Glomerular endothelial cell (primary cell): ENCODE measurements at places on chromosomes 4 and X. TPM values are rescaled to one million over a fixed set of nuclear protein-coding genes. Genes with fewer than 3 reads are reported as not detected.

DNA sequence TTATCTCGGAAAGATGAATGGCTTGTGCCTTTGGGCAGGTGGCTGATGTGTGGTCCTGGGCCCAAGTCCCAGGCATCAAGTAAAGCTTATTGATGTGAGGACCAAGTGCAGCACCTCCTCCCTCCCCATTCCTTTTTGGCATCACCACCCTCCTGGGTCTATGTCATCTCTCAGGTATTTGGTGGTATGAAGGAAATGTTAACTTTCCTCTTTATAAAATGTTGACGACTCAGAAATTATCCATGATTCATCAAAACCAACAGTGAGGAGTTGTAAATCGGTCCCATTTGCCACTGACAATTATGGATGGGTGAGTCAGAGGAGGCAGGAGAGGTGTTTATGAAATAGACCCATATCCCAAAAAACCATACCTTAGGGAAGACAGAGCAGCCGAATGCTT lies 229.4 kb upstream of the GATB start:
- DNase-seq = no peak

- DNase-seq = peak; percentile 57
Measured at GRCh38 chrX:15310117-15310516, 5.3 kb downstream of the ASB11 start.

- no peak for DNase-seq
Measured at GRCh38 chr4:107265859-107266258, 229.7 kb upstream of the DKK2 start.

DNA sequence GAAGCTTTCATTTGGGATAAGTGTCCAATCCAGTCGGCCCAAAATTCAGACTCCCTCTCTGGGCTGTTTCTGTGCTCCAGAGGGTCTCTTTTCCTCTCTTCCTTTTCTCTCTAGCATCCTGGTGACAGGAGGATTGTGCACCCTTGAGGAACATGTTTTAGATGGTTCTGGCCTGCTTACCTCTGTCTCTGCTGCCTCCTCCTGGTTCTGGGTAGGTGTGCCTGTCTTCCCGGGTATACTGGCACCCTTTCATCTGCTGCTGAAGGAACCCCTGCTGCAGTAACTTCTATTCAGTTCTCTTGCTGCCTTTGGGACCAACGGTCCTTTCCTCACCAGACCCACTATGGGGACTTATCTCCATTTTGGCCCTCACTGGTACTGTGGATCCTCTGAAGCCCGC lies 53.2 kb downstream of the HMGB2 start:
- no peak for DNase-seq

GRCh38 chr4:76779740-76780459 lies 118.0 kb downstream of the SOWAHB start:
- DNase-seq = no peak

- DNase-seq = no peak
Measured at GRCh38 chrX:13482746-13483541, 86.5 kb upstream of the EGFL6 start.

- DNase-seq = no peak
Measured at GRCh38 chr4:168832763-168833575, 177.1 kb downstream of the CBR4 start.

- peak; percentile 97 for DNase-seq
Measured at GRCh38 chr4:41525129-41525528, 12.8 kb upstream of the LIMCH1 start.

DNA sequence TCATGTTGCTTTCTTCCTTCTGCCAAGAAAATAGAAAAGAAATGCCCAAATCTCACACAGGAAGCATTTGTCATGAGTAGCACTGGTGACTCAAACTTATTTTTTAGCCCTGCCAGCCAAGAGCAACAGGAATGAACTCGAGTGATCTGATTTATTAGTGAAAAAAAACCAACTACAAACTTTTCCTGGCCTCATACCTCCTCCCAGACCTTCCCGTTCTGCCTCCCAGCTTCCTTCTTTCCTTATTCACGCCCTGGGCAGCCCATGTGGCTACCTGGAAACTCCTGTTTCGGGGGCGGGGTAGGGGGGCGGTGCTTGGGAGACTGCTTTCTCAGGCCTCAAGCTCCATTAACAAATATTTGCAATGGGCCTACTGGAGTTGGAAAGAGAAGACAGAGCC lies 178.5 kb downstream of the NHS start:
- no peak for DNase-seq

GRCh38 chrX:74593593-74593992 lies 20.8 kb downstream of the RLIM start:
- DNase-seq = no peak

DNA sequence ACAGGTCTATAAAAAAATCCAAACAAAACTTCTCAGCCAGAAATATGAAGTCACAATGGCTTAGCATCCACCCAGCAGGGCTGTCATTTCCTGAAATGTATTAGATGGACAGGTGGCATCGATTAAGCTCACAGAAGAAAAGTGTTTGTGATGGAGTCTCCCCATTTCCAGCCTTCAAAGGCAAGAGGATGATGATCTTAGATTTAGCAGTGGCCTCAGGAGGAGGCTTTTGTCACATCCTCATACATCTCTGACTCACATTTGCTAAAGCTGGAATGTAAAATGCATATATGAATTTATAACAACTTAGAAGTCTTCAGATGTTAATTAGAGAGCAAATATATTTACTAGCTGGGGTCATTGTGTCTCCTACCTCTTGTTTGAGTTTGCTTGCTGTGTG lies 441.9 kb downstream of the SPRY1 start:
- no peak for DNase-seq

DNA sequence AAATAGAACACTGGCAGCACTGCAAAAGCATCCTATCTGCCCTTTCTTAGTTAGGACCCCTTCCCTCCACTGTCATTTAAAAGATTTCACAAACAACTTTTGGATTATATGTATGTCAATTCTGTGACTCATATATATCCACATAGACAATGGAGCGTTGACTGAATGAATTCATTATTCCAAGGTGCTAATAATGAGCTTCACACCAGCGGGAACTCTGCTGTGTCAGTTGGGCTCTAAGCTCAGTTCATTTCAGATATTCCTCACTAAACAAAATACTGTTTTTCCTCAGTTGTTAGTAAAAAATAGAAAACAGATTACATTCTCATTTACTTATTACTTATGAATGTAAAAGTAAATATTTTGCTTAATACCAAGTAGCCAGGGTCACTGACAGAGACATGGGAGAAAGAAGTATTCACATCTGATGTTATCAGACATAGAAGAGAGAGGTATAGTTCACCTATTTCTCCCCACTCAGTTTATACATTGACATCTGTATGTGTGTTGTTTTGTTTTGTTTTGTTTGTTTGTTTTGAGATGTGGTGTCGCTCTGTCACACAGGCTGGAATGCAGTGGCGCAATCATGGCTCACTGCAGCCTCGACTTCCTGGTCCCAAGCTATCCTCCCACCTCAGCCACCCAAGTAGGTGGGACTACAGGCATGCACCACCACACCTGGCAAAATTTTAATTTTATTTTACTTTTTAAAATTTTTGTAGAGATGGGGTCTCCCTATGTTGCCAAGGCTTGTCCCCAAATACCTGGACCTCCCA lies 10.9 kb downstream of the NFKB1 start:
- DNase-seq = no peak

GRCh38 chr4:54224996-54225597 lies 4.0 kb upstream of the PDGFRA start:
- no peak for DNase-seq

GRCh38 chrX:86322913-86323312 lies 174.7 kb downstream of the DACH2 start:
- no peak for DNase-seq

- no peak for DNase-seq
Measured at GRCh38 chr4:122246551-122246950, 94.4 kb downstream of the BLTP1 start.

DNA sequence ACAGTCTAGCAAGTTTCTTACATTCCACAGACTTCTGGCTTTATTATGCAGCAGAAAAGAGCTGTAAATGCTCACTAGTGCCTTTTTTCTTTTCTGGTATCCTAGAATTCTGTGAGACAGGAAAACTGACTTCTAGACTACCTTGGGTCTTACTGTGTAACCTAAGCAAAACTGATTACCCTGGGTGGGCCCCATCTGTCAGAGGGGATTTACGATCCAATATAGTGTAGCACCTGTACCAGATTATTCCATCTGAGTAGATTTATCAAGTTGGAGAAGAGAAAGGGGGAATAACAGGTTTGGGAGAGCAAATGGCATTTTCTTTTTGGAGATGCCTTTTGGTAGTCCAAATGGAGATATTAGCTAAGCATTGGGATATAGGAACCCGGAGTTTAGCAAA lies 46.7 kb downstream of the FSTL5 start:
- DNase-seq = no peak

DNA sequence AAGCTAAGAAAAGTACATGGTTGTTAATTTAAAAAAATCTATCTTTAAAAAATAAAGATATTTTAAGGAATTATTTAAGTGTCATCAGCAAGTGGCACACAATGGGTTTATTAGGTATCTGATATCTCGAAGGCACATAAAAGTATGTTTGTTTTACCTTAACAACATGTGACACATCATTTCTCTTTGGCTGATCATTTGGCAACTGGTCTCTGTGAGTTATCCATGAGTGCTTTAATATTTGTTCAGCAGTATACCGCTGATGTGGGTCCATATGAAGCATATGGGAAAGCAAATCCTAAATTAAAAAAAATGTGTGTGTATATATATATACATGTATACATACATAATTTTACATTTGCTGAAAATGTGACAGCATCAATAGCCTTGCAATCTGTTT lies 123.2 kb downstream of the RPS6KA6 start:
- DNase-seq = no peak

DNA sequence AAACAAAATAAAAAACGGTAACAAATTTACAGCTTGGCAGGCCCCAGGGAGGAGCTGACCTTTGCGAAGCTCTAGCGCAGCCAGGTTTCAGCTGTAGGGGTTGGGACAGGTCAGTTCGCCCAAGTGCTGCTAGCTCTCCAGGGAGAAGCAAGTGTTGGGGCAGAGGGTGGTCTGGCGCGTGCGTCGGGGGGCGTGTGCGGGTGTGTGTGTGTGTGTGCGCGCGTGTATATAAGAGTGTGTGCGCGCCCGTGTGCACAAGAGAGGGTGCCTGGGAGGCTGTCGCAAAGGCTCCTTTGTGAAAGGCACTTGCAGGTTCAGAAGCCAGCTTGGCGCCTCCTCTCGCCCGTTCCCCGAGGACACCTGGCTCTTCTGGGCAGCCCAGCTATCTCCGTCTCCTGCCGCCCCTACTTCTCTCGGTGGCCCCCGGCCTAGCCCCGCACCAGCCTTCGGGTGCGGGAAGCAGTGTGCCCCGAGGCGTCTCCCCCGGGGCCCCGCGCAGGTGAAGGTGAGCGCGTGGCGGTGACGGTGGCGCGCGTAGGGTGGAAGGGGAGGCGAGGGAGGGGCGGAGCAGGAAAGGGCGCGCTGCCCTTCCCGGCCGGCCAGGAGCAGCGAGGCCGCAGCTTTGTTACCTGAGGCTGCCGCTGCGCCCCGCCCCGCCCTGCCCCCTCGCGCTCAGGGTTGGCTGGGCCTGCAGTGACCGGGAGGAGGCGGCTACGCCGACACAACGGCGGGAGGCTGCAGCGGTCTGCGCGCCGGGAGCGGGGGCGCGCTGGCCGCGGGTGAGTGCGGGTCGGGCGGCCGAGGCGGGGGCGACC lies at the start of gene FHDC1:
Gene FHDC1, plus strand, starts transcription at position 693 of the 815 bp plus-strand sequence. CDS start 6,735 bp downstream, outside the sequence.
- DNase-seq = no peak

- DNase-seq = no peak
Measured at GRCh38 chr4:107930821-107931774, at the start of gene CYP2U1. CYP2U1 (plus strand) TSS chr4:107931549; CDS start chr4:107931644, 95 bp downstream.

- no peak for DNase-seq
Measured at GRCh38 chr4:138655985-138656384, 359.6 kb upstream of the NOCT start.

GRCh38 chr4:81389720-81390119 lies 82.0 kb downstream of the RASGEF1B start:
- no peak for DNase-seq

- no peak for DNase-seq
Measured at GRCh38 chr4:113232194-113232593, 182.7 kb downstream of the ANK2 start.

The ANK2 gene
- 4.1 and 6.1 TPM in 2 replicates for total RNA-seq

The GABRQ gene
- under 0.01 TPM in 1 of 2 replicates, not detected in the other for total RNA-seq

The DAPP1 gene
- total RNA-seq = not detected in 2 replicates

The MAGEA10 gene
- not detected in 2 replicates for total RNA-seq

The FLNA gene
- 2,158 and 2,243 TPM in 2 replicates for total RNA-seq

The ATP11C gene
- 40.3 and 48.0 TPM in 2 replicates for total RNA-seq

The RHOXF2B gene
- total RNA-seq = not detected in 2 replicates

The DUX4 gene
- total RNA-seq = not detected in 2 replicates

The ARAP2 gene
- 0.58 and 1.4 TPM in 2 replicates for total RNA-seq

The SLC49A3 gene
- total RNA-seq = 6.9 and 10.0 TPM in 2 replicates

The REELD1 gene
- not detected in 2 replicates for total RNA-seq
